ENCODE measurements at places on chromosomes 4 and X.

DNA sequence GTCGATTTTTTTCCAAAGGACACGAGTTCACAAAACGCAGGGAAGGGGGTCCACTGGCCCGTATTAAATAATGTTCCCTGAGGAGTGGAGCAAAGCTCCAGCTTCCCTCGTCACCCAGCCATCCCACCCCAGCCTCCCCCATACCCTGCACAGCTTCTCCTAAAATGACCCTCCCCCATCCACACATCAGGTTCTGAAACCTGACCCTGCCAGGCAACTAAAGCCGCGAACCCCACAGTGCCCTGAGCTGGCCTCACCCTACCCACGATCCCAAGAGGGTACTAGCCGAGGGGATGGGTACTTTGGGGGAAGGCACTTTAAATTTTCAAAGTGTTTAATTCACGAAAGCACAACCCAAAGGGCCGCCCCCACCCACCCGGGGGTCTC is 634 bp downstream of the APOO start:
- no peak for DNase-seq

- DNase-seq = no peak
Observed at GRCh38 chr4:7183161-7183560, 9.2 kb upstream of the SORCS2 start.

DNA sequence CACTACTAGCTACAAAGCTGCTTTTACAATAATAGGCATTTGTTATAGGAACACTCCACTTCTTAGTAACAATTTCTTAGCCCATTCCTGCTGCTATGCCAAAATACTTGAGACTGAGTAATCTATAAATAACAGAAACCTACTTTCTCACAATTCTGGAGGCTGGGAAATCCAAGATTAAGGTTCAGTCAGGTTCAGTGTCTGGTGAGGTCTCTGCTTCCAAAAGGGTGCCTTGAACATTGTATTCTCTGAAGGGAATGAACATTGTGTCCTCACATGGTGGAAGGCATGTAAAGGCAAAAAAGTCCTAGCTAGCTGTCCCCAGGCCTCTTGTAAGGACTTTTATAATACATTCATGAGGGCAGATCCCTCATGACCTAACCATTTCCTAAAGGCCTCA is 7.0 kb downstream of the SLC9B1 start:
- no peak for DNase-seq

DNA sequence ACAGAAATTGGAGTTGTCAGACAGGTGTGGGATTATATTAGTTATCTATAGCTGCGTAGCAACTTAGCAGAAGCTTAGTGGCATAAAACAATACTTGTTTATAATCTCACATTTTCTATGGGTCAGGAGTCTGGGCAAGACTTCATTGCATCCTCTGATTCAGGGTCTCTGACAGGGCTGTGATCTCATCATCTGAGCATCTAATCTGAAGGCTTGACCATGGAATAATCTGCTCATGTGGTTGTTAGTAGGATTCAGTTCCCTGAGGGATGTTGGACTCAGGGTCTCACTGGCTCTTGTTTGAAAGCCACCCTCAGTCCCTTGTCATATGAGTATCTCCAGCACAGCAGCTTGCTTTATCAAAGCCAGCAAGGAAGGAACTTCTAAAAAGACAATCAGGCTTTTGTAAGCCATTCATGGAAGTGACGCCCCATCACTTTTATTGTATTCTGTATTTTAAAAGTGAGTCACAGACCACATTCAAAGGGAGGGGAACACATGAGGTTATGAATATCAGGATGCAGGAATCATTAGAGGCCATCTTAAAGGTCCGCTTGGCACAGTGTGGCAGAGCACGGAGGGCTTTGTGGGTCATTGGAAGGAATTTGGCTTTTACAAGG is 37.2 kb upstream of the FAM9B start:
- no peak for DNase-seq

- no peak for DNase-seq
Observed at GRCh38 chrX:7218321-7219152, 70.6 kb upstream of the PUDP start.

Data from ACHN (cell line).